ENCODE measurements at places on chromosomes 6 and 20. TPM values are rescaled to one million over a fixed set of nuclear protein-coding genes. Genes with fewer than 3 reads are reported as not detected.

The AMD1 gene
- 121 TPM for total RNA-seq

DNA sequence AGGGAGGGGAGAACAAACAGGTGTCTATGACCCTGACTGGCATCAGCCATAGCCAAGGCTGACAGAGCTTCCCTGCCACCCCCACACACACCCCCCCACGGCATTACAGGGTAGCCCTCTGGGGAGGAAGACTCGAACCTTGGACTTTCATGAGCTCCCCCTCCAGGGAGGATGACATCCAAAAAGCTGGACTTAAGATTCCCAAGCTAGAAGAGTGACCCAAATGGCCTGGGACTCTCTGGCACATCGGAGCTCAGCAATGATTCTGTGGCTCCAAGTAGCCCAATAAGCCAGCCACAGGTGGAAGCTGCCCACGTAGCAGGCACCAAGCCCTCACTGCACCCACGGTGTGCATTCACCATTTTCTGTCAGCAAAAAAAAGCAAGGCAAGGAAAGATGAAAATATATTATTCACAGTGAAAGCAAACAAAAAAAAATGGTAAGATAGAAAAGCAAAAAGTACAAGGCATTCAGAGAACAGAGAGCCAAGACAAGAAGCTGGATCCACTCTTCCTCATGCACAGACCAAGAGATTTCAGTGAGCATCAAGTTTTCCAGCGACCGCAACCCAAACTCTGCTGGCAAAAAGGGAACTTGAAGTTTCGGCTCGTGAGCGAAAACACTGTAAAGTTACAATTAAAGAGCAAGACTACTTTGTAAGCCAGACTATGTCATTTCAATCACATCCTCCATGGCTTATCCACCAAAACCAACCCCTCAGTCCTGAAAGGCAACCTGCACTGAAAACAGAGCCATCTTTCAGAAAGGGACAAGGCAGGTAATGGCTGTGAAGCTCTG is 10.9 kb downstream of the JAG1 start:
- H3K4me1 ChIP-seq, result peaks cover 48% of the 10 kb centered on the region
- no peak overlapping the region for H3K27ac ChIP-seq
- H3K27me3 ChIP-seq, result no peaks in the 10 kb centered on the region
- DNase-seq, result no peak

The MYCT1 gene
- total RNA-seq, result not detected

- H3K27ac ChIP-seq, result no peak overlapping the region
- H3K4me1 ChIP-seq, result peaks cover 14% of the 10 kb centered on the region
- peaks cover 10% of the 10 kb centered on the region for H3K27me3 ChIP-seq
- peak overlapping the region; percentile 76 for H3K4me3 ChIP-seq
- no peak for DNase-seq
Observed at GRCh38 chr6:30260036-30260504, 46.9 kb upstream of the TRIM26 start.

GRCh38 chr6:52271852-52272460 is 12.6 kb downstream of the MCM3 start:
- no peaks in the 10 kb centered on the region for H3K4me1 ChIP-seq
- no peaks in the 10 kb centered on the region for H3K27me3 ChIP-seq
- H3K4me3 ChIP-seq, result no peak overlapping the region
- no peak for DNase-seq

The OPRM1 gene
- total RNA-seq, result not detected

The PROKR2 gene
- total RNA-seq, result not detected

The PRICKLE4 gene
- 0.93 TPM for total RNA-seq

- H3K4me3 ChIP-seq, result peak overlapping the region; percentile 59
- peak; percentile 82 for DNase-seq
- peak overlapping the region; percentile 90 for H3K27ac ChIP-seq
- H3K36me3 ChIP-seq, result no peaks in the 10 kb centered on the region
- peaks cover 16% of the 10 kb centered on the region for H3K4me1 ChIP-seq
Observed at GRCh38 chr20:53080969-53081871, 109.1 kb downstream of the TSHZ2 start.

GRCh38 chr6:3885262-3886036 is 36.3 kb downstream of the FAM50B start:
- H3K4me3 ChIP-seq, result no peak overlapping the region
- peaks cover 10% of the 10 kb centered on the region for H3K4me1 ChIP-seq
- H3K27ac ChIP-seq, result no peak overlapping the region
- no peaks in the 10 kb centered on the region for H3K27me3 ChIP-seq
- no peaks in the 10 kb centered on the region for H3K36me3 ChIP-seq
- DNase-seq, result peak; percentile 49
